ENCODE measurements at places on chromosomes 16 and 17.

DNA sequence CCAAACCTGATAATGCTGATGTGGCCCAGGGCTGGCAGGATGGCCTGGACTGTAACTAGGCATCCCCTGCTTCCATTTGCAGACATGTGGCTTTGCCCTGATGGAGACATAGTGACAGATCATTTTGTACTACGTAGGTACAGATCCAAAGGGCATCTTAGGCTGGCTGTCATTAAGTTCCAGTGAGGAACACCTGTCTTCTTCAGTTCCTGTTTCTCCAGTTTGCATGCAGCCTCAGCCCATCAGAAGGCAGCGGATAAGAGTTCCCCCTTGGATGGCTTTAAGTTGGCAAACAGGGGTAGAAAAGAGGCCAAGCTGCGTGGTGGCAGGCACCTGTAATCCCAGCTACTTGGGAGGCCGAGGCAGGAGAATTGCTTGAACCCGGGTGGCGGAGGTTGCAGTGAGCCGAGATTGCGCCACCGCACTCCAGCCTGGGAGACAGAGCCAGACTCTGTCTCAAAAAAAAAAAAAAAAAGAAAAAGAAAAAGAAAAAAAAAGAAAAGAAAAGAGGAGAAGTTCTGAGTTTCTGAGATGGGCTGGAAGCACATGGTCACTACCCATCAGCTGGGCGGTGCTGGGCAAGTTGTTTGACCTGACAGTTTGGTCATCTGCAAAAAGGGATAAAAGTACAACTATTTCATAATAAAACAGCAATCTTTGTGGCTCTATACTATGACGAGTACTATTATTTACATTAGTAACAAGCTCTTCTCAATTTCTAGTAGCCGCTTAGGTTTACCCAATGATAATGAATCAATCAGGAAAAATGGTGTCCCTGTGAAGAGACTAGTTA, 42.7 kb downstream of the CPPED1 start:
- no peak for DNase-seq

DNA sequence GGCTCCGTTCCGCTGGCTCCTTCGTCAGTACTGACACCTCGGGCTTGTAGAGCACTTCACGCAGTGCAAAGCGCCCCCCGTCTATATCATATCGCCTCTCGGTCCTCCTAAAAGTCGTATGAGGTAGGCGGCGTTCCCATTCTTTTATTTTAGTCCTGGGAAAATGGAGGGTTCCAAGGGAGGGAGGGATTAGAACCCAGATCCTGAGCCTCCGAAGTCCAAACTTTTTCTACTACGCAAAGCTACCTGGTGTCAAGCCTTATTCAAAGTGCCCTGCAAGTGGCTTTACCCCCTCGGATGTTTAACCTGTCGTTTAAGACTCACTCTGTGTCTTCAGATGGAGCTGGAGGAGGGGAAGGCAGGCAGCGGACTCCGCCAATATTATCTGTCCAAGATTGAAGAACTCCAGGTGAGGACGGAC, 348 bp upstream of the FTSJ3 start:
- no peak for DNase-seq

GRCh38 chr17:39486242-39486641, 25.0 kb downstream of the CDK12 start:
- no peak for DNase-seq

DNA sequence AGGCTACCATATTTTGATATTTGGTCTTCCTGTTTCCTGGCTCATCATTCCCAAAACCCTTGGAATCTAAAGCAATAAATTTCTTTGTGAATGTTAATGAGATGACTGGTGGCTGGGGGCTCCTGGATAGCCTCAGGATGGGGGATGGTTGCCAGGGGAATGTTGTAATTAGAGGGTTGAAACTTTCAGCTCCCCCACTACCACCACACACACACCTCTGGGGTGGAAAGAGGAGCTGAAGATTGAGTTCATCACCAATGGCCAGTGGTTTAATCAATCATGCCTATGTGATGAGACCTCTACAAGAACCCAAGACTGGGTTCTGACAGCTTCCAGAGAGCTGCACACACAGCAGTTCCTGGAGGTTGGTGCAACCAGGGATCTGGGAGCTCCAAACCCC, 59.1 kb downstream of the HS3ST3A1 start:
- DNase-seq, result no peak

GRCh38 chr17:61345825-61346666, 53.6 kb upstream of the TBX2 start:
- DNase-seq, result no peak

- DNase-seq, result no peak
Measured at GRCh38 chr16:13883276-13883675, 36.7 kb upstream of the ERCC4 start.

GRCh38 chr17:31495022-31495885, 103.8 kb downstream of the RAB11FIP4 start:
- DNase-seq, result peak; percentile 66

DNA sequence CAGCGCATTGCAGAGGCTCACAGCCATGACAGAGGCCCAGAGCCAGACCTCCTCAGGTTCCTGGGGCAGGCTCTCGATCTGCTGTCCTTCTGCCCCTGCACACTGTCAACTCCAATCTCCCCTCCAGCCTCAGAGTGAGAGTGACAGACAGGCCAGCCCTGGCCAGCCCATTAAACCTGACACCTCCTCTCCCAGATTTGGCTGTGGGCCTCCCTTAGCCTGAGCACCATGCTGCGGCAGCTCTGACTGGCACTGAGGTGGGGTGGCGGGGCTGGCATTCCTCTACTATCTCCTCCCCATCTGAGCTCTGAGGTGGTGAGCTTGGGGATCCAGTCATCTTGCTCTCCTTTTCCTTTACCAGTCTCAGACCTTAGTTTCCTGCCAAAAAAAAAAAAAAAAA, 15.5 kb upstream of the C1QL1 start:
- no peak for DNase-seq

DNA sequence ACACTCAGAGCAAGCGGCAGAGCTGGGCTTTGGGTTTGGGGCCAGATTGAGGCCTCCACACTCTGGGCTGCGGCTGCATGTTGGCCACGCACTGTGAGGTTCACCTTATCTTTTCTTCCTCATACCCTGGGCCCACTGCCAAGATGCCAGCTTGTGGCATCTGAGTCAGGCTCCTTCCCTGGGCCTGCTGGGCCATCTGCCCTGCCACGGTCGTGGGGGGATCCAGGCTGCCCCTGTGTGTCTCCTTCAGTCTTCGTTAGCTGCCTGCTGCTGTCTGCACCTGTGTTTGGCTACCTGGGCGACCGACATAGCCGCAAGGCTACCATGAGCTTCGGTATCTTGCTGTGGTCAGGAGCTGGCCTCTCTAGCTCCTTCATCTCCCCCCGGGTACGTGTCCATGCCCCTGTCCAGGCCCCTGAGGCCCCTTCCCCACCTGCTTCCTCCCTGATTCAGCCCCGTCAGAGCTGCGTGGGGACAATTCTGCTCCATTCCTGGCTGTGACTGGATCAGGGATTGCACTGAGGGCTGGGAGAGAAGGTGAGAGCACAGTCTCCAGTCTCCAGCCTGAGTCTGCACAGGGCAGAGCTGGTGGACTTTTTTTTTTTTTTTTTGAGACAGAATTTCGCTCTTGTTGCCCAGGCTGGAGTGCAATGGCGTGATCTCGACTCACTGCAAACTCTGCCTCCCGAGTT, 11.2 kb downstream of the SPNS3 start:
- no peak for DNase-seq

DNA sequence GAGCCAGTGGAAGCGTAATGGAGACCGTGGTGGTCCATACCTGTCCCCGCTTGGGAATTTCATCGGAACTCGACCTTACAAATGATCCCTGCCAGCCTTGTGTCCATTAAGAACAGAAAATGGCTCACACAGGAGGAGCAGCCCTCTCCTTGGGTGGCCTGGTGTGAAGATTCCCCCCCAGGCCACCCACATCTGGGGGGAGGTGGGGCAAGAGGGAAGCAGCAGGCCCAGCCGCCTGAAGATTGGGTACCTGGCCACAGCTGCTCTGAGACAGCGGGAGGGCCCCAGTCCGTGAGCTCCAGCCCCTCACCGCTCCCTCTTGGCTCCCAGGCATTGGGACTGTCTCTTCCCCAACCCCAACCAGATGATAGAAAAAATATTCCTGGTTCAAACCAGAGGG, 277.8 kb upstream of the FOXF1 start:
- no peak for DNase-seq

- DNase-seq, result no peak
Measured at GRCh38 chr16:69863401-69864281, 87.5 kb upstream of the CLEC18A start.

GRCh38 chr17:18965530-18966236, 13.7 kb downstream of the SLC5A10 start:
- no peak for DNase-seq

DNA sequence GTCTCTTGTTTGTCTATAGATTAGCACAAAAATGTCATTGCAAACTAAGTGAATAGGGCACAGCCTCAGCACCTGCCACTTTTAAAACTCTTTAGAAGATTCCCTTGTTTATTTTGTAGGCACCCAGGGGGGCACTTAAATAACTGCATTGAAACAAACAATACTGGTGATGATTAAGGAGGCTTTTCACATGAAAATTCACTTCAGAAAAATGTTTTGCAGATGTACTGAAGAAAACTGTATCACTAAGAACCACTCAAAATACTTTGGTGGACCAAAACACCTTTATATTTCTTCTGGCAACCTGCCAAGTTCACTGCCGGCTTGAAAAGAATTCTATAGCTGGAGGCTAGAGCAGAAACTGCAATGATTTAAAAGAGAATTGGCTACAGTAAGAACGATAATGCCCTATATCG, 281.5 kb downstream of the TOX3 start:
- DNase-seq, result peak; percentile 92

GRCh38 chr16:31695667-31696066, 168.0 kb downstream of the AHSP start:
- DNase-seq, result no peak

DNA sequence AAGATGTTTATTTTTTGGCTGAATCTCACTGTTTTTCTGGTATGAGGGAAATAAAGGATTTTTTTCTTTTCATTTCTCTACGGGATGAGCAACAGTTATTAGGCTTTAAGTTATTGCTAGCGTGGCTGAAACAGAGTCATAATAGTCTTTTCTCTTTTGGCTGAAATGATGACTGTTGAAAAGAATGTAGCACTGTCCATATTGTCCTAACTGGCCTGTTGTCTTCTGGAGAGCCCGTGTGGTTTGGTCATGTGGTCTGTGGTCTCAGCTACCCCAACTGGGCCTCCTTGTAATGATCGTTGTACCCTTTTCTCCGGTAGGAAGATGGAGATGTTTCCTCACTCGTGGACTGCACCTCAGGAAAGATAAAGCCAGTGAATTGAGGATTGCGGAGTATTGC, 36.6 kb downstream of the EPN2 start:
- DNase-seq, result no peak

- no peak for DNase-seq
Measured at GRCh38 chr16:58462499-58462996, 37.4 kb upstream of the NDRG4 start.

DNA sequence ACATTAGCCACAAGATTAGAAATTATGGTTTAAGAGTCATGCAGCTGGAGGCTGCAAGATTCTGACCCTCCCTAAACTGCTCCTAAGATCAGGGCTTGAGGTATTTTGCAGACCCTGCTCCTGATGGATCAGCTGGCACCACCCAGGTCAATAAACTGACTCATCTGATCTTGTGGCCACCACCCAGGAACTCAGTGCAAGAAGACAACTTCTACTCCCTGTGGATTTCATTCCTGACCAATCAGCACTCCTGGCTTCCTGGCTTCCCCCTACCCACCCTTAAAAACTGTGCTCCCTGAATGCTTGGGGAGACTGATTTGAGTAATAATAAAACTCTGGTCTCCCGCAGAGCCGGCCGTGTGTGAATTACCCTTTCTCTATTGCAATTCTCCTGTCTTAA, 25.0 kb upstream of the MILR1 start:
- no peak for DNase-seq

GRCh38 chr16:52561910-52562741, 15.2 kb upstream of the TOX3 start:
- DNase-seq, result peak; percentile 90

GRCh38 chr16:4920826-4921225, 16.1 kb downstream of the PPL start:
- DNase-seq, result no peak
